ENCODE measurements at places on chromosomes 12 and 14. TPM values are rescaled to one million over a fixed set of nuclear protein-coding genes. Genes with fewer than 3 reads are reported as not detected.

- ATAC-seq, result no peak
Measured at GRCh38 chr12:4287325-4288211, 14.0 kb downstream of the CCND2 start.

DNA sequence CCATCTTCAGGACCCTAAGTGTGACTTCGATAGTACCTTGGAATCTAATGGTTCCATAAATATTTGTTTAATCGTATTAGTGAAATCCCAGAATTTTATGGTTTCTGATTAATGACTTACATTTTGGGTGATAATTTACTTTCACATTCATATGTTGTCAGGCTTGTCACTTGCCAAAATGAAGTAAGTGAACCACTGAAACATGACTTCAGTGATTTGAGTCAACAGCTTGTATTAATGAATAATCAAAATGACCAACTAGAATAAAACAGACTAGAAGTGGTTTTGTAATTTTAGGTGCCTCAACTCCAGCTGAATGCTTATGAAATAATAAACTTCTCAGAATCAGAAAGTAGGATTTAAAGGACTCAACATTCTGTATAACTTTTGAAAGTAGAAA is 517.1 kb downstream of the PRKD1 start:
- ATAC-seq, result no peak

DNA sequence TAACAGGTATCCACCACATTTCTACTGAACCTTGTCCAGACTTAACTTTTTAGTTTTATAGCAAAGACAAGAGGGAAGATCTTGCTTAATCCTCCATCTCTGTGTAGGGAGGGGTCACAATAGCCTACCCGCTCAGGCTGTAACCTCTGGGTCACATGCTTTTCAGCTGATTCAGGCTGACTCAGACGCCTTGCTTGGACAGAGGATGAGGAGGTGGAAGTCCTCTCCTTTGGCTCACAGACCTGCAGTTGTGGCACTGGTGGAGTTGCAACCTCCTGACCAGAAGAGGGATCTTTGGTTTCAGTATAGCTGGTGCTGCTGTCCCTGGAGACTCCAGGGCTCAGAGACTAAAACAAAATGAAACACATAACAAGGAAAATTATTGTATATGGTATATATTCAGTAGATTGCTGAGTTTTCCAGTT is 16.2 kb downstream of the ACIN1 start:
- peak; percentile 97 for ATAC-seq

GRCh38 chr12:69792533-69792932 is 32.5 kb upstream of the MYRFL start:
- ATAC-seq, result no peak

Gene RTL1
- not detected for total RNA-seq

DNA sequence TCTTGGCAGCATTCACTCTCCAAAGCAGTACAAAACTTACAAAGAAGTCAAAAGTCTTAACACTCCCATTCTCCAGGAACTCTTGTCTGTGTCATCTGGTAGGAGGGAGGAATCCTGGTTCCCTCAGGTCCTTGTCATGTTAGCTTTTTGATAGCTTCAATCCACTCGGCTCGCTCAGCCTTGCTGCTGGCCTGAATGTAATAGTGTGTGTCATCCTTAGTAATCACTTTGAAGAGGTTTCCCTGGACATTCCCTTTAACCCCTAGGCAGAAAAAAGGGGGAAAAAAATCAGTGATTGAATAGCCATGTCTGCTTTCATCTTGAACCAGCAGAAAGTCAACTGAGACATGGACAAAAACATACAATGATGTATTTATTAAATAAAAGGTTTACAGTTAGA is 24.8 kb downstream of the PLEK2 start:
- ATAC-seq, result no peak

GRCh38 chr12:6265038-6265405 is 45.5 kb upstream of the PLEKHG6 start:
- ATAC-seq, result no peak

Gene XRCC3
- 11.3 TPM for total RNA-seq

DNA sequence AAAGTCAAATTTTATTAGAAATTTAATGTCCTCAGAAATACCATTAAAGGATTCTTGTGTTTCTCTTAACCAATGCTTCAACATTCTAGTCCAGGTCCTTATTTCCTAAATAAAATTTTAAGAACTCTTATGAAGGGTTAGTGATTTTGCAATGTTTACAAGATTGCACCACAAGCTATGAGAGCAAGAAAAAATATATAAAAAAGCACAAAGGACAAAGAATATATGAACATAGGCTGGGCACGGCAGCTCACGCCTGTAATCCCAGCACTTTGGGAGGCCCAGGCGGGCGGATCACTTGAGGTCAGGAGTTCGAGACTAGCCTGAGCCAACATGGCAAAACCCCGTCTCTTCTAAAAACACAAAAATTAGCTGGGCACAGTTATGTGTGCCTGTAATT is 7.7 kb downstream of the RACGAP1 start:
- no peak for ATAC-seq

Gene HOXC5
- total RNA-seq, result 0.60 TPM

Gene BRAP
- 11.0 TPM for total RNA-seq

DNA sequence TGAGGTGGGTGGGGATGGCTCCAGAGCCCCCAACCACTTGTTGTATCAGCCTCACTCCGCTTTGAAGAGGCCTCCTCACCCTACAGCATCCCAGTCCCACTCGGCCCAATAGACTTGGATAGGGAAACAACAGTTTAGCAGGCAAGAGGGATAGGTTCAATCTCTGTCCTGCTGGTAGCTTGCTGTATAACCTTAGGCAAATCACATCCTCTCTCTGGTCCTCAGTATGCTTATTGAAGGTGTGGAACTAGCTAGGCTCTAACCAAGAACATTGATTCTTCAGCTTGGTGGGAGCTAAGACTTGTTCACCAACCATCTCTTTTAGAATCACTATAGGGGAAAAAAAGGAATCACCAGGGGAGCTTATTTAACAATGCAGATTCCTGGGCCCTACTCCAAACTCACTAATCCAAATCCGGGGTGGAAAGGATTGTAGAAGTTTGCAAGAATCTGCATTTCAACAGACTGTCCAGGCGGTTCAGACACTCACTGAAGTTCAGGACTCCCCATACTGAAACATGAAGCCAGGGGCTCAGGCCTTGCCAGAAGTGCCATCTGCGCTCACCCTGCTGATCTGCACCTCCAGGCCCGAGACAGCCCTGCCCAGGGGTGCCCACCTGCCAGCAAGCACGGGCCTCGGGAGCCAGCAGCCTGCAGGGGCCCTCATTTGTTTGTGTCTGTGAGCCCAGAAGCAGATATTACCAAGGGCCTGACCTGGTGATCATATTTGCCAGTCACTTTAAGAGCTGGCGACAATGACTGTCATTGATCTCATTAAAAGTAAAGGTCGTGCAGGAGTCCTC is 113.0 kb downstream of the ADCK1 start:
- ATAC-seq, result no peak

DNA sequence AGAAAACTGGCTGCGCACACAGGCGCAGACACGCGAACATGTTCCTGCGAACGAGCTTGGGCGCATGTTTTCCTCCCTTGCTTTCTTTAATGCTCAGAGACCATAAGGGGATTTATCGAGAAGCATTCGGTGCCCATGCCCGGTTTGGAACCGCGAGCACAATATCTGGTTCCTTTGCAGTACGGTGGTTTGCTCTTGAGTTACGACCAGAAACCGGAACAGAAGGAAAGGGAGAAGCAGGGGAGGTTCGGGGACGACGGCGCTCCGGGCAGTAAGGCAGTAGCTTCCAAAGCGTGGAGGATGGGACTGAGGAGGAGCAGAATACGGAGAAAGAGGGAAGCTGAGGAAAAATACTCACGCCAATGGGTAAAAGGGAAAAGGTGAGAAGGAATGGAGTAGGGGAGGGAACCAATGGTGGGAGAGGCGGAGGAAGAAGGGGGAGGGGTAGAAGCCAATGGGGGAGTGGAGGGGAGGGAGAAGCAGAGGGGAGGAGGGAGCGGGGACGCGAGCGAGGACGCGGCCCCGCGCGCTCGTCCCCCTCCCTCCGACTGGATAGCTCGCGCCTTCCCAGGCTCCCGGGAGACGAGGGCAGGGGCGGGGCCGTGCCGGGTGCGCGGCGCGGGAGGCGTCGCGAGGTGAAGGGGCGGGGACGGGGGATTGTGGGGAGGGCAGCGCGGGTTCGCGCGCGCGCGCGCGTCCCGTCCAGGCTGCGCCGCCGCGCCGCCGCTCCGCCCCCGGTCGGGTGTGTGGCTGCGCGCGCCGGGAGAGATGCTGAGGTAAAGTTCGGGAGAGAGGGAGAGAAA is 625 bp upstream of the ARHGAP5 start:
- ATAC-seq, result peak; percentile 95

GRCh38 chr12:93245543-93245942 is 132.2 kb upstream of the NUDT4 start:
- ATAC-seq, result no peak

GRCh38 chr12:2509137-2509536 is 285.6 kb upstream of the FKBP4 start:
- ATAC-seq, result no peak

Gene WIF1
- 0.20 TPM for total RNA-seq

- no peak for ATAC-seq
Measured at GRCh38 chr12:113420996-113421595, 1.1 kb upstream of the SDSL start.

Gene GLS2
- total RNA-seq, result 2.6 TPM

GRCh38 chr12:47107926-47108325 is 28.2 kb upstream of the AMIGO2 start:
- ATAC-seq, result no peak

DNA sequence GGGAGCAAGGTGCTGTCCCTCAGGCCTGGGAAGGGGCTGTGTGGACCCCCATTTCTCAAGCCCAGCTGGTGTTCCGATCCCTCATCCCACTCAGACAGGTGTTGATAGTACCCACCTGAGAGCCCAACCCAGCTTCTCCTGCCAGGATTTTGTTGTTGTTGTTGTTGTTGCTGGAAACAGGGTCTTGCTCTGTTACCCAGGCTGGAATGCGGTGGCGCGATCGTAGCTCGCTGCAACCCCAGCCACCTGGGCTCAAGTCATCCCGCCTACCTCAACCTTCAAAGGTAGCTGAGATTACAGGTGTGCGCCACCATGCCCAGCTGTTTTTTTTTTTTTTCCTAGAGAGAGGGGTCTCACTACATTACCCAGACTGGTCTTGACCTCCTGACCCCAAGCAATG is 209.9 kb downstream of the PHETA1 start:
- ATAC-seq, result no peak

Gene KRT75
- total RNA-seq, result 0.84 TPM

- no peak for ATAC-seq
Measured at GRCh38 chr12:47938594-47938993, 24.8 kb upstream of the TMEM106C start.

DNA sequence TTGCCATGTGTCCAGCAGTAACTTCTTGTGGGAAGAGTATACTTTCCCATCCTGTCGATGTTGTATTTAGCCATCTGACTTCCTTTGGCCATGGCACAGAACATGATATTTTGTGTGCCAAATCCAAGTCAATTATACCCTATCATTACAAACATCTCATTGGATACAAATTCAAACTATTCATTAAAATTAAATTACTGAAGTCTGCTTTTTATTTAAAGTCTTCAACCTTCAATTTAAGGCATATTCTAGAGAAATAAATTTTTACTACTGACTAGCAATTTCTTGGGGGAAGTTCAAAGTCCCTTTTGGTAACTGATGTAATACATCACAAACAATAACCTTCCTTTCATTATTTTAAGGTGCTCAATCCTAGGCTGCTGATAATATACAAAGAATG is 192.6 kb downstream of the SLC6A15 start:
- no peak for ATAC-seq

GRCh38 chr12:62833634-62834033 is 101.3 kb downstream of the PPM1H start:
- ATAC-seq, result no peak

- no peak for ATAC-seq
Measured at GRCh38 chr12:32148372-32148771, 41.7 kb downstream of the BICD1 start.

Gene SOAT2
- not detected for total RNA-seq

Gene RASAL1
- 53.1 TPM for total RNA-seq

Gene LRRIQ1
- 0.20 TPM for total RNA-seq

DNA sequence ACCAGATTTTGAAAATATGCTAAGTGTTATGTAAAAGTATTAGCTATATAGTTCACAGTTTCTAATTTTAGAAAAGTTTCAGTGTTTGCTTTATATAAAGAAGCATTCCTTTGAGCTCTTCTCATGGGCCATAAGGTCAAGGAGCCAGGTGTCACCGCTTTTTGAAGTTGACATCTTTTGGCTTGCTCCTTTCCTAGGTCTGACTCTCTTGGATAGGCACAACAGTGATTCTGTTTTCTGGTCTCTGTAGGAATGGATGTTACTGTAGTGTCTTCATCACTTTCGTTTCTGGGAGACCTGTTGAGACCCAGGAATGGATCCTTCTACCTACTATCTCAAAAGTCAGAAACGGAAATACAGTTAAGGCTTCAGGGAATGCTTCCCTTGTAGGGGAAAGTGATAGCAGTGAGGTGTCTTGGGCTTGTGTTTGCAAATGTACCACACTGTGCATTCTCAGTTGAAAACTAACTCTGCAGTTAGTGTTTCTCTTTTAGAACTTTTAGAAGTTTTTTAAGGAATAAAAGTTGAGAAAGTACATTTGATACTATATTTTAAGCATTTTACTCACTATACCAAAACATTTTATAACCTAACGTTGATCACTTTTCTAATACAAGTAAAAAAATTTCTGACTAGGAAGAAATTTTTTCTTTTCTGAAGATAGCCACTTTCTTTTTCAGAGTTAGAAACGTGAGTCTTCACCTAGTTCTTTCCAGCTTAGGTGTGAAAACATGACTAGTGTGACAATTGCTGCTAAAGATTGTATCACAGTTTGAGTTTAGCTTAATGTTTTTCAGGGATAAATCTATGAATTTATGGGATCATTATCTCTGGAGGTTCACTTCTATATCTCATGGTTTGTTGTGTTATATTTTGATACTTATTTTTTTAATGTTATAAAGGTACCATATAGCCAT is 20.8 kb downstream of the VRK1 start:
- ATAC-seq, result no peak

Gene SIX1
- total RNA-seq, result 0.12 TPM

Gene TSPAN8
- 0.60 TPM for total RNA-seq

- no peak for ATAC-seq
Measured at GRCh38 chr12:67759829-67760228, 111.3 kb downstream of the DYRK2 start.

DNA sequence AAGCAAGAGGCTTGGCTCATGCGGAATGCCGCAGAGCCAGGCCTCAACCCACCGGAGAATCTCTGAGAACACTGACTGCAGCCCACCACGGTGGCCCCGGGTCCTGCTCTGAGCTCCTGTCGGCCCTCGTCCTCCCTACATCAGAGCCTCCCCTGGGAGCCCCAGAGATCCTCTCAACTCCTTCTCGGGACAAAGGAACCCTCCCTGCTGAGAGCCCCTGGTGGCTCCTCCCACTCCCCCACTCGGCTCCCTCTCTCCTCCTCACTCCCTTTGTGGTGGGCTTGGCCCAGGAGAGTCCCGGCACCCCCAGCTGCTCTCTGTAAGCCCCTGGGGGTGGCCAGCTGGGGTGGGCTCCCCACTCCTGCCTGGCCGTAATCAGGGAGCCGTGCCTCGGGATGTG is 11.1 kb upstream of the INF2 start:
- no peak for ATAC-seq

DNA sequence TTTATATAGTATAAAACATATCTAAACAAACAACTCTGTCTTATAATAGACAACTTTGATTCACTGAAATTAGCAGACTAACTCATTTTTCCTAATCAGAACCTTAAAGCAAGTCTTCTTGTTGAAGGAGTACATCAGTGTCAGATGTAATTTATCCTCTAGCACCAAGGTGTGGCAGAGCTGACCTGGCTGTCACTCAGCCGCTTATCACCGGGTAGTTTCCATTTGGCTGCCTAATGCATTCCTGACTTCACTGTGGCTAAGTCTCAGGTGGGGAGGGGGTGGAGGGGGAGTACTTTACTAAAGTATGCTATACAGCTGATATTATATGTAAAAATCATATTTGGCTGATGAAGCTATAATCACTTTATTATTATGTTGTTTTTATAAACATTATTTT is 339.9 kb upstream of the RGS6 start:
- no peak for ATAC-seq

Measured in esophagus mucosa (tissue), 1 donor.